NCI-H2171 (cell line): ENCODE measurements at places on chromosomes 4 and X.

- DNase-seq: no peak
Observed at GRCh38 chr4:101265816-101266172, 81.5 kb downstream of the PPP3CA start.

DNA sequence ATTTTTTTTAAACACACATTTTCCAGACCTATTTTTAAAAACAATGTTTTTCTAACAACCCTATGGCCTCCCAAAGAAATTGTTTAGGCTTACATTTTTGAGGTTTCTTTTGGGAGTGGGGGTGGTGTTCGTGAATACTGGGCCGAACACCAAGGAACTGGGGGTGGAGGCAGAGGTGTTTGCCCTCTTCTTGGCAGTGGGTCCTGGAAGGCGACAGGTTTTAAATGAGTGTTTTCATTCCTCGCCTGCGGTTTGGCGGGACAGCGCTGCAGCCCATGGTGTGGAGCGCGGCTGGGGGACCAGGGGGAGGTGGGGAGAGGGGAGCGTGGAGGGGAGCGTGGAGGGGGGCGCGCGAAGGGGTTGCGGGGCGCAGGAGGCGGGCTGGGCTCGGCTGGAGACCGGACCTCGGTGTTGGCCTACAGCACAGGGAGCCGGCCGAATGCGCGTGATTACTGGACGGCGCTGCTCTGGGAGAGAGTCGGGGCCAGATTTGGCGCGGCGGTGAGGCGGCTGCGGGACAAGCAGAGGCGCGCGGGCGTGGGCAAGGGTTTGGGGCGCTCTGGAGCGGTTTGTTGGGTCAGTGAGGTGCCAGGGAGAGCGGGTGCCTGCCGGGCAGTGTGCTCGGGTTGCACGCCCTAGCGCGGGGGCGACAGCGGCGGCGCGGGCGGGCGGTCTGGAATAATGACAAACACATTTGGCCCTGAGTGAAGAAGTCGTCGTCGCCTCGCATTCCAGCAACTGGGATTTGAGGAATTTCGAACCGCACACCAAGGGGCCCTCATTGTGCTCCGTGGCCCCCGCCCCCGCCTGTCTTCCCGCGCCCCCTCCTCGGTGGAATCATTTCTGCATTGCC, 764 bp downstream of the PDGFRA start:
- no peak for DNase-seq

GRCh38 chrX:103211012-103211715, 3.7 kb upstream of the BEX4 start:
- peak; percentile 5 for DNase-seq

- DNase-seq: no peak
Observed at GRCh38 chrX:63250253-63250868, 100.8 kb downstream of the SPIN4 start.

DNA sequence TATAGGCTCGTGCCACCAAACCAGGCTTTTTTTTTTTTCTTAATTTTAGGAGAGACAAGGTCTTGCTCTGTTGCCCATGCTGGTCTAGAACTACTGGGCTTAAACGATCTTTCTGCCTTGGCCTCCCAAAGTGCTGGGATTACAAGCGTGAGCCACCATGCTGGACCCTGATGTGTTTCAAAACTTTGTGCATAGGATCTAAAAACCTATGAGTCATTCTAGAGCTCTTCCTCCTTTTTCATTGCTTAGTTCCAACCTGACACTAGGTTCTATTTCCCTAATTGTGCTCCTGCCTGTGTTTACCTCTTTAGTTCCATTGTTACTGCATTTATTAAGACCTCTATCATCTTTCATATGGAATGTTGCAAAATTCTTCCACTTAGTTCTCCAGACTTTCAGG, 57.3 kb downstream of the HPGD start:
- no peak for DNase-seq

- DNase-seq: no peak
Observed at GRCh38 chrX:124475358-124475757, 129.0 kb downstream of the SH2D1A start.

DNA sequence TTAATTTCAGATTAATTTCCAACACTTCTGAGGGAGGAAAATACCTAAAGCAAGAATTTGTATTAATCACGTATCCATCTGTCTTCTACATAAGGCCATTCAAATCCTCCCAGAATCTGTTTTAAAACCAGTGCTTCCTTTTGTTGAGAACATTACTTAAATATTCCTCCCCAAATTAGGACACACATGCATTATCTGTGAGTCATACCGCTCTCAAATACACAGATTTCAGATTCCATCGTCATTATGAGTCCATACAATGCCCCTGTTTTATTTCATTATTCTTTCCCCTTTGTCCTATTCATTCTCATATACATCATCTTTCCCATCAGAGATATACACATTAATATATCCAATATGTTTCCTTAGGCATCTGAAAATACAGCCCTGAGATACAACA, 57.3 kb upstream of the PRSS12 start:
- no peak for DNase-seq

- no peak for DNase-seq
Observed at GRCh38 chrX:118254611-118255010, 91.3 kb upstream of the WDR44 start.

DNA sequence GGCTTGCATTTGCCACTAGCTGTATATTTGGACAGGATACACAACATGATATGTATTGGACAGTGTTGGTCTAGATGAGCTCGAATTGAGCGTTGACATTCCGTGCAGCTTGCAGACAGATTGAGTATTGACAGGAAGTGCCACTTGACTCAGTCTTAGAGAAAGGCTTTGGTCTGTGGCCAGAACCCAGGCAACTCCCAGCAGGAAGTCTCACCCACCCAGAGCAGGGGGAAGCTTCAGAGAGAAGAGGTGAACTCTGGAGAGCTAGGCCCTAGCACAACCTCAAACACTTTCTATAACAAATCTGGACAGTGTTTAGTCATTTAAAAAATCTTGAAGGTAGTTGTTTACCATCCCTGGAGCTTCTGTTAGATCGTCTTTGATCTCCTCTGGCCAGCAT, 280.5 kb downstream of the FBXW7 start:
- DNase-seq: no peak

- DNase-seq: no peak
Observed at GRCh38 chr4:186592445-186592844, 37.1 kb upstream of the MTNR1A start.

DNA sequence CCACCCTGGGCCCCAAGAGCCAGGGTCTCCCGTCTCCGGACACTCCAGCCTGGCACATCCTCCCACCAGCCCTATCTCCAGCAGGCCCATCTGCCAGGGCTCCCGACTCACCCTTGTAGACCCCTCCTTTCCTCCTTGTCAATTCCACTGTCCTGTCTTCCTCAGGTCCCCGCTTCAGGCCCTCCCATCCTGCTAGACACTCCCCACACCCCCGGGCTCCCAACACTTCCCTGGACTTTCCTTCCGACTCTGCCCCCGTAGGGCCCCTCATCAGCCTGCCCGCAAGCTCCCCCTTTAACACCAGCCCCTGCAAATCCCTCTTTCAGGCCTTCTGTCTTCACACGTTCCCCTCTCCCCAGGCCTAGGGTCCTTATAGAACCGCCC, 1.1 kb downstream of the PRAF2 start:
- DNase-seq: no peak
